Mucosa of gallbladder (tissue), 1 donor: ENCODE measurements at places on chromosomes 16 and 17. TPM values are rescaled to one million over a fixed set of nuclear protein-coding genes. Genes with fewer than 3 reads are reported as not detected.

The CHRNB1 gene
- 10.0 TPM for total RNA-seq

The METRNL gene
- 45.8 TPM for total RNA-seq

GRCh38 chr17:59413014-59413766 lies 81.7 kb downstream of the YPEL2 start:
- DNase-seq = no peak

GRCh38 chr17:18949566-18949965 lies 2.4 kb upstream of the SLC5A10 start:
- no peak for DNase-seq

GRCh38 chr17:17963066-17963465 lies 9.1 kb downstream of the TOM1L2 start:
- DNase-seq = no peak

DNA sequence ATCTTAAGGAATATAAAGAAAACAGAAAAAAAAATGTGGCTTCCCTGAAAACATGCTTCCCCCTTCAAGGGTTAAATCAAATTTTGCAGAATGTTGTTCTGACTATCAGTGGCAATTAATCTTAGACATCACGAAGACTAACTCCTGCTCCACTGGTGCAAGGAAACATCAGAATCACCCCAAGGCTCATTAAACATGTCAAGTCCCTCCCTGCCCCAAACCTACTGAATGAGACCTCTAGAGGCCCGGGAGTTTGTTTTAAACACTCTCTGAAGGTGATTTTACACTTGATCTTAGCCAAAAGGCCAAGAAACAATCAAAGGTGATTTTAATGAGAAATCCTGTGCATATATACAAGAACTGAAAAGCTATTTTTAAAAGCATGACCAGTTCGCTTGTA lies 18.3 kb downstream of the PSME3IP1 start:
- no peak for DNase-seq

DNA sequence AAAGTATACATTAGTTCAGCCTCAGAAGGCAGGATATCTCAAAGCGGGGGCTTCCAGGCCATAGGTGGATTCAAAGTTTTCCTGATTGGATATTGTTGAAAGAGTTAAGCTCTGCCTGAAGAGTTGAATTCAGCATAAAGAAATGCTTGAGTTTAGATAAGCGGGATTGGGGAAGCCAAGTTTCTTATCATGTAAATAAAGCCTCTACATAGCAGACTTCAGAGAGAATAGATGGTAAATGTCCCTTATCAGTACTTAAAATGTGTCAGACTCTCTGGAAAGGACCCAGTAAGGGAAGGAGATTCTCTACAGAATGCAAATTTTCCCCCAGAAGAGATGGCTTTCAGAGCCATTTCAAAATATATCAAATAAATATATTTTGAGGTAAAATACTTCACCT lies 423.5 kb downstream of the SHISA9 start:
- no peak for DNase-seq

DNA sequence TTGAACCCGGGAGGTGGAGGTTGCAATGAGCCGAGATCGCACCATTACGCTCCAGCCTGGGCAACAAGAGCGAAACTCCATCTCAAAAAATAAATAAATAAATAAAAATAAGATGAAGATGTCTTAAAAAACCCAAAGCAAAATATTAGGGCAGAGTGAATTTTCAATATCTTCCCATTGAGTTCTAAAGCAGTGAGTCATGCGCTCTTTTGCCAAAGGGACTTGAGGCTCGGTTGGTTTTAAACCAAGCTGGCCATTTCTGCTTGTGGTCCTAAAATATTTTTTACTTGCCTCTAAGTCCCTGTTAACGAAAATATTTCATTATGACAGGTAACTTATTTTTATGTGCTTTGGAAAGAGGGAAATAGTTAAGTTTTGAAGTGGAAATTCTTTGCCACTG lies 4.7 kb downstream of the PAFAH1B1 start:
- no peak for DNase-seq
